CD4-positive, alpha-beta memory T cell (primary cell): ENCODE measurements at places on chromosomes 4 and X.
A peak's percentile ranks its signal among the peaks of the same experiment; 100 is the strongest.

DNA sequence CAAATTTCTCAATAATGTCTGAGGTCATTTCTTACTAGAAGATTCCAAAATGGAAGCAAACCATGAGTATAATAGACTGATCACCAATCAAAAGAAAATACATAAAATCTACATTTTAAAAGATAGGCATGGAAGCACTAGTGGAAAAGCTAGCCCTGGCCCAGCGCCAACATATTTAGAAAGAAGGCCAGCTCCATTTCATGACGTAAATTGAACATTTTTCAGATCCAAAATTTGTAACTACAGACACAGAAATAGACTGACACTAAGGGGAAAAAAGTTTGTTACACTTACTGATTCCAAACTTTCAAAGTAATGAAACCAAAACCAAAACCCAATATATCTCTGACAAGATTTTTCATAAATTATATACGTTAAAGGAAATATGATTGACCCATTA is 117.7 kb downstream of the ADAMTS3 start:
- DNase-seq = no peak

DNA sequence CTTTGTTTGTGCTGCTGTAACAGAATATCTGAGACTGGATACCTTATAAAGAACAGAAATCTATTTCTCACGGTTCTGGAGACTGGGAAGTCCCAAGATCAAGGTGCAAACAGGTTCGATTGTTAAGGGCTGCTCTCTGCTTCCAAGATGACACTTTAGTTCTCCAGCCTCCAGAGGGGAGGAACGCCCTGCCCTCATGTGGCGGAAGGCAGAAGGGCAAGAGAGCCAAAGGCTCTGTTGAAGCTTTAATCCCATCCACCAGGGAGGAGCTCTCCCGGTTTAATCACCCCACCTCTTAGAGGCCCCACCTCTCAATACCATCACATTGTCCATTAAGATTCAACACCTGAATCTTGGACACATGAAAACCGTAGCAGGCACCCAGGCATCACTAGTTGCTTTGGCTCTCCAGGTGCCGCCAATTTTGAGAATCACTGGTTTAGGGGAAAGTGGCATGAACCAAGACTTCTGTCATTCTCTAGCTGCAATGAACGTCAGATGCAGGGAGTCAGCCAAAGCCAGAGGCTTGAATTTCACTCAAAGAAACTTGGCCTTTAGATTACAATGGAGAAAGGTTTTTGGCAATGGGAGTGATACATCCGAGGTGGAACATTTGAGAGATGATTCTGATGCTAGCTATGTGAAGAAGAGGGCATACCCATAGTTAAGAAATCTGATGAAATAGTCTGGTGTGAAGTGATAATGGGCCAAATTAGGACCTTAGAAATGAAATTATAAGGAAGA is 15.7 kb downstream of the FHL1 start:
- peak; percentile 41 for DNase-seq

- DNase-seq = no peak
Observed at GRCh38 chr4:97646997-97647396, 496.3 kb downstream of the STPG2 start.

DNA sequence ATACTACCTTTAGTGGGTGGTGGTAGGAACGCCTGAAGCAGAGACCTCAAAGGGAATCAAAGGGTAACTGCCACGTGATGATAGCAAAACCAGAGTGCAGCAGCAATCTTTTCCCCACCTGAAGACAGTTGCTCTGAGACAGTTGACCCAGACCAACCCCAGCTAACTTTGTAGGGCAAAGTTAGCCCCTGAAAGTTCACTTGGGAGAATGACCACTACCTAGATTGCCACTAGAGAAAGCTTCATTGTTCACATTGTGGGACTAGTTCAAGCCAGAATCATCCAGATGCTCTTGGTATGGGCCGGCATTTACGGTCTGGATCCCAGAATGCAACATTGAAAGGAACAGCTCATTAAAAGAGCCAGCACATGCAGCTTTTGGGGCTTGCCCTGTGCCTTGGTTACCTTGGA is 4.1 kb downstream of the SEPTIN6 start:
- DNase-seq = peak; percentile 77

DNA sequence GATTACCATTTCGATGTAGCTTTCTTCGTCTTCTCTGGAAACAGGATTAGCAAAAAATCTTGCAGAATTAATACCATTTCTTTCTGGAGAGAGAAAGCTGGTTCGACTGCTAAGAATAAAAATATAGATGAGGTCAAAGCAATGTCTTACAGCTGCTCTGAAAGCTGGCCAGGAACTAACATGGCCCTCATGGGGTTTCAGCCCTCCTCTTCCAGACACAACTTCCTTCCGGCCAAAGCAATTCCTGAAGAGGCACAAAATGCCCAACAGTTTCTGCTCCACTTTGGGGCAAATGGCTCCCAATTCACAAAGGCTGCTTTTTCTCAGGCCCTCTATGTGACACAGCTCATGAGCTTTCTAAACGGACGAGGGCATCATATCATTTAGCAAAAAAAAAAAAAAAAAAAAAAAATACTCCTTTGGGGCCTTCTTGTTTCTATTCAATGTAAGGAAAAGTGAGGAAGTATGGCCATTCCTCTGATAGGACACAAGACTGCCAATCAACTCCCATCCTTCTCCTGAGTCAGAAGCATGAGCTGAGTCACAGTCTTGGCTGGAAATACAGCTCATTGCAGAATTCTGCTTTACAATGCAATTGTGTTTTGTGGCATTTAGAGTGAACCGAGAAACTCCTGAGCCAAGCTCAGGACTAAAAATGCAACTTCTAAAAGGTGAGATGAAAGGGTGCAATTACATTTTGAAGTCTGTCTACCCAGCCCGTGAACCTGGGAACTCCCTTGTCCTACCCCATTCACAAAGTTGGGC is 42.7 kb upstream of the CTAG2 start:
- no peak for DNase-seq

DNA sequence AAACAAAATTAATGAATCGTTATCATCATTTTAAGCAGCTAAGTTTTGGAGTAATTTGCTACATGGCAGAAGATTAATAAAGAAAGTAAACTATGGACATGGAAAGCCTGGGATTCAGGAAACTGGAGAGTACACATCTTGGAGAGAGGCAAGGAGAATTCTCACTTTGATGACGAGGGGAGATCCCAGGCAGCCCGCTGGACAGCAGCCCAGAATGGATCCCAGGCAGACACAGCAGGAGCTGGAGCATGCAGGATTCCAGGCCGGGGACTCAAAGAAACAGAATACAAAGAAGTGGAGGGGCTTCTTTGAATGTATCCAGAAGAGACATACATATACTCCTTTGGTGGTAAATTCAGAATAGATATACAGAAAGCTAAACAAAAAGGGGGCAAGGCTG is 118.0 kb upstream of the ATP6AP2 start:
- no peak for DNase-seq

DNA sequence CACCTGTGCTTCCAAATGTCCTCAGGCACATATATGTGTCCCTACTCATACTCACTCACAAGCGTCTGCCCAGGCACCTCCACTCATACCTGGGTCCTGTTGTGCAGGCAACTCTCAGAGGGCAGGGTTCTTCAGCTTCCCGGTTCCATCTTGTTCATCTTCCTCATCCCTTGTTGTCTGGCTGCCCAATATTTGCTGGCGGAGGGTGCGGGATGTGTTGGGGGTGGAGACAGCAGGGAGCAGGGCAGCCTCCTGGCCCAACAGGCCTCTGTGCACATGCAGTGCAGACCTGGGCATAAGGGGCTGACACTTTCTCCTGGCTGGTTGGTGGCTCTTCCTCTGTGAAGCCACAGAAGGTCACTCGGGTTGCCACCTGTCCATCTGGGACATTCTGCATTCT is 32.1 kb downstream of the NBDY start:
- no peak for DNase-seq

GRCh38 chr4:154822775-154823174 is 41.7 kb downstream of the RBM46 start:
- no peak for DNase-seq

DNA sequence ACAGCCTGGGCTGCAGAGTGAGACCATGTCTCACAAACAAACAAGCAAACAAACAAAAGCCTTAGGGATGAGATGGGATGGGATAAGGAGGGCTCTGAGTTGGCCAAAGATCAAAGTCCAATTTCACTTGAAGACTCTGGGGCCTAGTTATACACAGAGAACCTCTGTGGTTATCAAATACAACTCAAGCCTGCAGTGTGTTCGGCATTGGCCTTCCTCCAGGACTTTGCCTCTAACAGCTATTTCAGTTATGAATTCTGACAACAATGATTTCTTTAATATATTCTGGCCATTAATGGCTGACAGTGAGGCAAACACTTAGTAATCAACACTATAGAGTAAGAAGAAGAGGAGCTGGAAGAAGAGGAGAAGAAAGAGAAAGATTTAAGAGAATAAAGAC is 171.1 kb downstream of the PDGFRA start:
- no peak for DNase-seq

- no peak for DNase-seq
Observed at GRCh38 chr4:148288448-148288847, 153.8 kb downstream of the NR3C2 start.

DNA sequence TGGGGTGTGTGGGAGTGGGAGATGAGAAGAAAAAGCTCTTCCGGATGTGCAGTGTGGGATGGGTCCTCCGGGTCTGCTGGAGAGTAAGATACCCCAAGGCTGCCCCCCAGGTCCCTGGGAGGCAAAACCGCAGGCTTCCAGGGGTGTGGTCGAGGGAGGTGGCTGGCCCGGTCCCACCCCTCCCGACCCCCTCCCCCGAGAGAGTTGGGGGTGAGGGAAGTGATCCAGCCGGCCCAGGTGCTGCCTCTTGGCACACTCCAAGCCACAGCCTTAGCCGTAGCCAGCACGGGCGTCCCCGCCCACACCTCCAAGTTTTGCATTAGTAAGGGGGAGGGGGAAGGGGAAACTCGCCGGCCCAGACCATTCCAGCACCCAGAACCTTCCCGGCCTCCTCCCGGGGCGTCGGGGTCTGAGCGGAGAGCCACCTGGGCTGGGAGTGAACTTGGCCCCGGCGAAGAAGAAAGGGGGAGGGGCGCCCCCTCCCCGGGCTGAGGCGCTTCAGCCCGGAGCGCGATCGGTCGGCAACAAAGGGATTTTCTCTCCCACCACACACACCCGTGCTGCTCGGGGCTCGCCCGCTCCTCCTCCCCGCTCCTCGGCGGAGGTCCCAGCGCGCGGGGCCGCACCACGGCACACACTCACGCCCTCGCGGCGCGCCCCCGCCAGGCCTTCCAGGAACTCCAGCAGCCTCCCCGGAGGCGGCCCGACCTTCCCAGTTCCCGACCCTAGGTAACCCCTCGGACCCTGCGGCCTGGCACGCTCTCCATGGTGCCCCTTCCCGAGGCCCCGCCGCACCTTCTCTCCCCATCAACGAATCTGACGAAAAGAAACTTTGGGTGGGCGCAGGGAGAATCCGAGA is 14.4 kb downstream of the BCOR start:
- no peak for DNase-seq

- no peak for DNase-seq
Observed at GRCh38 chr4:39522068-39522467, 5.2 kb downstream of the UGDH start.

- no peak for DNase-seq
Observed at GRCh38 chrX:130694983-130695382, 208.0 kb downstream of the ENOX2 start.

DNA sequence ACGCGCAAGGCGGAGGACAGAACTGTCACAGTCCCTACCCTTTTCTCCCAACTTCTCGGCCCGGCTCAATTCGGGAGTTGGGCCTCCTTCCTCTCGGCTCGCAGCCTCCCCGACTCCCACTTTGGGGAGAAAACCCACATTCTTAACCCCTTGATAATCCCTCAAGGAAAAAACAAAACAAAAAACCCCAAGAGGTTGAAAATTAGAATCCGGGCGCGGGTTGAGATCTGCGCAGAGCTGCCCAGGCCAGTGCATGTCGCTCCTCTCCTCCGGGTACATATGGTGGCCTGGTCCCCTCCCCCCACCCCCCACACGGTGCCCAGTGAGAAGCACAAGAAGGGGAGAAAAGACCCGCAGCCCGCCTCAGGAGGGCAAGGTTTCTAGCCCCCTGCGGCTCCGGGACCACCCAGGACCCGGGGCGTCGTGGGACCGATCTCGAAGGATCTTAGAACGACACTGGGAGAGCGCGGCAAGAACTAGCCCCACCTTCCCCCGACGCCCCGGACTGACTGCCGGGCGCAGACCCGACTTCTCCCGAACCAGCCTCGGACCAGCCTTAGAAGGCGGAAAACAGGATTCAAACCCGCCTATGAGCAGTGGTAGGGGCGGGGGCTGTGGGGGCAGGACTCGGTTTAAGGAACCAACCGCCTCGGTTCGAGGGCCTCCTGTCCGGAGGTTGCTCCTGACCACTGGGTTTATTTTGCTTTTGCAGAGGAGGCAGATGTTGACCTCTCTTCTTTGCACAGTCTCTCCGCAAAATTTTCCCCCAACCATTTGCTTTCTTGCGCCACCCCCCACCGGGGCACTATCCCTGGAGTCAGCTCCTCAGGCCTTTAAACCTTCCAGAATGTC is 2.5 kb upstream of the PDGFRA start:
- no peak for DNase-seq

DNA sequence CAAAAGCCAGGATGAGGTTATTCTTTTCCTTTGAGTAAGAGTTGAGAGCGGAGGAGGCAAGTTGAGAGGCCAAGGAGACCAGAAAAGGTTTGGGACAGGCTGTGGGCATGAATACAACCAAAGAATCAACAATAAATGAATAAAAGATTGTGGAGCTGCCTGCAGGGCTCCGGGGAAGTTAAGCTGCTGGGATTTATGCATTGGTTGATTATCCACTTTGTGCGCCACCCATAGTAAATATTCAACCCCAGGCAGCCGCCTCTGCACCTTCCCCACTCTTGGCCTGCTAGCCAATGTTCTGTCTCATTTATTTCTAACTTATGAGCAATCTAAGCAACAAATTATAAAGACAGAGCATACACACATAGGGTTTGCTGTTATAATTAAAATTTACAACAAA is 28.2 kb upstream of the IGSF1 start:
- no peak for DNase-seq

DNA sequence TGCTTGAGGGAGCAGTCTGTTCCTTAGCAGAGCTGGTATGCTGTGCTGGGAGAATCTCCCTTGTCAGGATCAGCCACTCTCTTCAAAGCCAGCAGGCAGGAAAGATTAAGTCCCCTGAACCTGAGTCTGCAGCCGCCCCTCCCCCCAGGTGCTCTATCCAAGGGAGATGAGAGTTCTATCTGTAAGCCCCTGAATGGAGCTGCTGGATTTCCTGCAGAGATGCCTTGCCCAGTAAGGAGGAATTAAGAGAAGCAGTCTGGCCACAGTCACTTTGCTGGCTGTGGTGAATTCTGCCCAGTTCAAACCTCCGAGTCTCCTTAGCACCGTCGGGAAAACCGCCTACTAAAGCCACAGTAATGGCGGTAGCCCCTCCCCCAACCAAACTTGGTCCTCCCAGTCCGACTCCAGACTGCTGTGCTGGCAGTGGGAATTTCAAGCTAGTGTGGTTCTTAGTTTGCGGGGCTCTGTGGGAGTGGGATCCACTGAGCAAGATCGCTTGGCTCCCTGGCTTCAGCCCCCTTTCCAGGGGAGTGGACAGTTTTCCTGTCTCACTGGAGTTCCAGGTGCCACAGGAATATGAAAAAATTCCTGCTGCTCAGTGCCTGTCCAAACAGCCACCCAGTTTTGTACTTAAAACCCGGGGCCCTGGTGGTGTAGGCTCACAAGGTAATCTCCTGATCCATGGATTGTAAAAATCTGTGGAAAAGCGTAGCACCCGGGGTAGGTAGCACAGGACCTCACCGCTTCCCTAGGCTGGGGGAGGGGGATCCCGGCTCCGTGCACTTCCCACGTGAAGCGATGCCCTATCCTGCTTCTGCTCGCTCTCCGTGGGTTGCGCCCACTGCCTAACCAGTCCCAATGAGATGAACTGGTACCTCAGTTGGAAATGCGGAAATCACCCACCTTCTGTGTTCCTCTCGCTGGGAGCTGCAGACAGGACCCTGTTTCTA is 38.0 kb downstream of the RAB28 start:
- no peak for DNase-seq
